ENCODE measurements at places on chromosomes 3 and 15. TPM values are rescaled to one million over a fixed set of nuclear protein-coding genes. Genes with fewer than 3 reads are reported as not detected.
A peak's percentile ranks its signal among the peaks of the same experiment; 100 is the strongest.

DNA sequence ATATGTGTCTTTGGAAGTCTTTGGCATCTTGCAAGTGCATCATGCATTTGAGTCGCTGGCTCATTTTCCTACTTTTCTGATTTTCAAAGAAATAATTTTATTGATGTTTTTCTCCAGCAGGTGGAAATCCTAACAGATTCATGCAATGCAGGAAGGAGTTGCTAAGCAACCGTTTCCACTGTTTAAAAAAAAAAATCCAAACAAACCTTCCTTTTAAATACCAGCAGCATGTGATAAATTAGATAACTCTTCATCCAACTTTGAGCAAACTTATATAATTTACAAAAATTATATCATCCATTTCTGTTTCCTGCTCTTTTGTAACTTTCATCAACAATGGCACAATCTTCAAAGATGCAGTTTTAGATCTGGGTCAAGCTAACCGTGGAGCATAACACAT, 364.1 kb downstream of the MFSD1 start:
- no peak for ATAC-seq

DNA sequence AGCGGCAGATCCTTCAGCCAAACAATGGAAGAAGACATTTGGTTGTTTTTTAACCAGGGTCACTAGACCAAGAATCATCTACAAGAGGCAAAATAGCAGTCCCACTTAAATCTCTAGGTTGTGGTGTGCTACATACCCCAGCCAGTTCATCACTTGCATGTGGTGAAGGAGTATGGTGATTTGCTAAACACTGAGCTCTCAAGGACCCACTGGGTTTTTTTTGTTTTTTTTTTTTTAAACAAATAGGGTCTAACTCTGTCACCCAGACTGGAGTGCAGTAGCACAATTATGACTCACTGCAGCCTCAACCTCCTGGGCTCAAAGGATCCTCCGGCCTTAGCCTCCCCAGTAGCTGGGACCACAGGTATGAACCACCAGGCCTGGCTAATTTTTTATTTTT, 508.0 kb downstream of the FOXP1 start:
- ATAC-seq: no peak

Gene SH2D7
- total RNA-seq: not detected

- no peak for ATAC-seq
Measured at GRCh38 chr15:101137312-101137940, 114.4 kb downstream of the CHSY1 start.

GRCh38 chr3:139239550-139239949, 104.3 kb upstream of the MRPS22 start:
- no peak for ATAC-seq

- ATAC-seq: peak; percentile 34
Measured at GRCh38 chr3:45628746-45629145, 34.2 kb downstream of the LIMD1 start.

DNA sequence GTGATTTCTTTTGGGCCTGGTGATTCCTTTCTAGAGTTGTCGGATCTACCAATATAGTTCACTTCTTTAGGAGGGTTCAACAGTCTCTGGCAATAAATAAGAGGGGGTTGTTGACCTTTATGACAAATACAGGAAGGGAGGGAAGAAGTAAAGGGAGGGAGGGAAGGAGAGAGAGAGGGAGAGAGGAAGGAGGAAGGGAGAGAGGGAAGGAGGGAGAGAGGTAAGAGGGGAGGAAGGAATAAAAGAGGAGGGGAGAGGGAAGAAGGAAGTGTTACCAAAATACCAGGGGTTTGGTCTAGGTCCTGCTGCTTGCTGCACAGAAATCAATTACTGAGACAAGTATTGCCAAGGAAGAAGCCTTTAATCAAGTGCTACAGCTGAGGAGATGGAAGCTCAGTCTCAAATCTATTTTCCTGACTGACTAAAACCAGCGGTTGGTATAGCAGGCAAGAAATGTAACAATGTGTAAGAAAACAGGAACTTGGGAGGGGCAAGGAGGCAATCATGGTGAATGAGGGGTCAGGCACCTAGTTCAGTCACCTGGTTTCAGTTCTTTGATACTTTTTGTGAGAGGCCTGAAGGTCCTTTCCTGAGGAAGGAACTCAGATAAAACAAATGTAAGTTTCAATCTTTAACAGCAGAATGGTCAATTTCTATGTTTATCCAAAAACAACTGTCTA, 14.1 kb upstream of the TMEM40 start:
- ATAC-seq: no peak

GRCh38 chr3:23153436-23153835, 49.7 kb upstream of the UBE2E2 start:
- no peak for ATAC-seq

DNA sequence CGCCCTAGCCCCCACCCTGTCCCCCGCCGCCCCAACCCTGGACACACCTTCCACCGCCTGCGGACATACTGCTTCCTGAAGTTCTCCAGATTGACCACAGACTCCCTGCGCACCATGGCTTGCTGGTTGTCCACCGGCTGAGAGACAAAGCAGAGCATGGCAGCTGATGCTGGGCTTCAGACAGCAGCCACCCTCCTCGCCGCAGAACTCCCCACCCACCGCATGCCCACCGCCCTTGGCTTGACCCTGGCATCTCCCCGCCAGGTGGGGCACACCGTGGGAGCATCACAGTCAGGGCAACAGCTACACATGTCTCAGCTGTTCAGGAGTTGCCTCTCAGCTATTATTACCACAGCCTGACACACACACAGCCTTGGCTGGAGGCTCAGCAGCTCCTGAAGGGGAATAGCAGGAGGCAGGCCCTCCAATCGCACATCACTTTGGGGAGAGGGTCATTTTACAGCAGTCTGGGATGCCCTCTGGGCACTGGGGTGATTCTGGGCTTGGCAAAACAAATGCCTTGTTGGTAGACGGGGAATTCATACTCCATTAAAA, 78.4 kb upstream of the HERC1 start:
- no peak for ATAC-seq

GRCh38 chr3:55704521-55704920, 217.4 kb upstream of the WNT5A start:
- ATAC-seq: no peak

GRCh38 chr15:63067976-63068743, 25.6 kb downstream of the TPM1 start:
- ATAC-seq: no peak

Gene PRKCD
- 10.1 TPM for total RNA-seq

DNA sequence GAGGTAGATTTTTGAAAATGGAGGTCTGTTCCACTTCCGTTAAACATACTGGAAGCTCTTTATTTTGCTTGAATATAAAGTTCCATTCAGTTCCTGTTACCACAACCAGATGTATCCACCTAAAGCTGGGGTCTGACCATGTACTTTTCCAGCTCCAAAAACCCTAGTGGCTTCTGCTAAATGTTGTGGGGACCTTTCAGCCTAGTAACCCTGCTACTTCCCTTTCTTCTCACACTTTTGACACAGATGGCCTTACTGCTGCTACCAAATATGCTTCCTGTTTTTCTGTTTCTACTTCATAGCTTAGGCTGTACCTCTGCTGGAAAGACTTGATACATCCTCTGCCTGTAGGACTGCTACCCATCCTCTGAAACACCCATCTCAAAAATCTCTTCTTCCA, 87.8 kb downstream of the COL6A6 start:
- ATAC-seq: no peak

Gene ABHD17C
- total RNA-seq: 1.4 TPM

DNA sequence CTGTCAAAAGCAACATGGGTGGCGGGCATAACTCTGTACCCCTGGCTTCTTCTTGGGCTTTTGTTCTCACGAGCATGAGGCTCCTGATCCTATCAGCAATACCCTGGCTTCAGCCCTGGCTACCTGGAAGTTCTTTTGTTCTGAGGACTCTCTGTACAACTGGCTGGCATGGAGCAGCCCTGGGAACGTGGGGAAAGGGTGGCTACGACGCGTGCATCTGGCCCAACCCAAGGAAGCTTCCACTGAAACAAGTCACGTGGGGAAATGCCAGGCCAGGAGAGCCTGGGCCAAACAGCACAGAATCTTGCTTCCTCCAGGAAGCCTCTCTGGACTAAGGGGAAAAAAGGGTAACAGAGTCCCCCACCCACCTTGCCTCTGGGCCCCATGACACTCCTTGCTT, 22.7 kb upstream of the ATP2B2 start:
- no peak for ATAC-seq

DNA sequence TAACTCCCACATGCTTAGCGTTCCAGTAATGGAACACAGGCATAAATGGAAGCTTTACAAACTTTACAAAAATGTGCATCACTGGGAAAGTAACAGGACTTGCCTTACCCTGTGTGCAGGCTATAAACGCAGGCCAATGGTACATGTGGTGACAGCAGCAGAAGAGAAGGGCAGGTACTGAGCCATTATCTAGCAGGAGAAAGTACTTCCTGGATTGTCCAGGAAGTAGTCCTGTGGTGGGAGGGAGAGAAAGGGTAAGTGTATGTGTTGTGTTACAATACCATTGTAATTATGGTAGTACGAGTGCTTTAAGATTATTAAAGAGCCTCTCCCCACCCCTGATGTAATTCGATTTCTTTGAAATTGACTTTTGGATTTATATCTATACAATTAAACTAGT, 5.3 kb downstream of the ATP1B3 start:
- no peak for ATAC-seq

DNA sequence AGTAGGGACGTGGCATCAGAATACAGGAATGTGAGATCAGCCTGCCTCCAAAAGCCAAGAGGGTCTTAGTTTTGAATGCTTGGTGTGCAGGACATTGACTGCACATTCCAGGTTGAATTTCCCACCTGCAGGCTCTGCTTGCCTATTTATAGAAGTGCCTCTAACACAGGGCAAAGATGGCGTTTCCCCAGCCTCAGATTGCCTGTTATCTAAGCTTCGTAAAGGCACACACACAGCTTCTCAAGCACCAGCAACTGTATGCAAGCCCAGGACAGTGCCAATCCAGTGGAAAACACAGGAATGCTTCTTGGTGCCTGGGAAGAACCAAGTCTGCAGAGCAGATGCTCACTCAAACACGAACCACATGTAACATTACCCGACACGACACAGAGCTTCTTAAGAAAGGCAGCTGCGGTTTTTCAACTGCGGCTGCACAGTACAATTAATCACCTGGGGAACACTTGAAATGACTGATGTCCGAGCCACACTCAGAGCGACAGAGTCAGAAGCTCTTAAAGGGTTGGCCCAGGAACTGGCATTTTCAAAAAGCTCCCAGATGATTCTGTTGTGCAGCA, 90.0 kb upstream of the ANKRD34C start:
- ATAC-seq: no peak

Gene ST8SIA2
- total RNA-seq: not detected

Gene ADCY5
- 222 TPM for total RNA-seq

DNA sequence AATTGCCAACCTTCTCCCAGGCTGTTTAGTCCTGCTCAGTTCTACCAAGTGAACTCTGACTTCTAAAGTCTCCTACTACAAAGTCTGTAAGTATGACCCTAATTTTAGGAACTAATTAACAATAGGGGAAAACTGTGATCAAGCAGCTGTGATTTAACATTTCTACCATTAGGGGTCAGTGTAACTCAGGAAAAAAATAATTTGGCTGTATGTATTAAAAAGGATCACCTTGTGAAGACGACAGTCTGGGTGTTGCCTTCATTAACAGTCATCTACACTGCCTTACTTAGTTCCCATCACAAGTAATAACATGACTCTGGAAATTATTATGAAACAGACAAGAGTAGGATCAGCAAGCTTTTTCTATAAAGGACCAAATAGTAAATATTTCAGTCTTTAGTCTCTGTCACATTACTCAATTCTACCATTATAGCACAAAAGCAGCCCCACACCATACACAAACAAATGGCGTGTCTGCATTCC, 4.2 kb upstream of the NPHP3 start:
- no peak for ATAC-seq

Gene ITIH3
- total RNA-seq: 0.89 TPM

DNA sequence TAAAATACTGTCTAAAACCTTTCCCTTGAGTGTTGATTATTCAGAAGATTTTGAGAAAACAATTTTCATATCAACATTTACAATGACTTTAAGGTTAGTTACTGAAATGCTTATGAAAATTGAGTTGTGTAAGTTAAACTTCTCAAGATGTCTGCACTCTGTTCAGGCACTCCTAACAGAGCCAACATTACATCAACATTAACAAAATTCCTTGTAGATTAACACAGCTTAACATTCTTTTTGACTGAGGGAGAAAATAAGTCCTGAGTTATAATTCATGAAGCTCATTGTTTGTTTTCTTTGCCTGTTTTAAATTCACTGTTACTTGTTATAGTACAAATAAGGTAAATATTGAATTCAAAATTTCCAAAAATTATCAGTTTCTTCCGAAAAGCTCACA, 9.0 kb downstream of the ACKR4 start:
- no peak for ATAC-seq

DNA sequence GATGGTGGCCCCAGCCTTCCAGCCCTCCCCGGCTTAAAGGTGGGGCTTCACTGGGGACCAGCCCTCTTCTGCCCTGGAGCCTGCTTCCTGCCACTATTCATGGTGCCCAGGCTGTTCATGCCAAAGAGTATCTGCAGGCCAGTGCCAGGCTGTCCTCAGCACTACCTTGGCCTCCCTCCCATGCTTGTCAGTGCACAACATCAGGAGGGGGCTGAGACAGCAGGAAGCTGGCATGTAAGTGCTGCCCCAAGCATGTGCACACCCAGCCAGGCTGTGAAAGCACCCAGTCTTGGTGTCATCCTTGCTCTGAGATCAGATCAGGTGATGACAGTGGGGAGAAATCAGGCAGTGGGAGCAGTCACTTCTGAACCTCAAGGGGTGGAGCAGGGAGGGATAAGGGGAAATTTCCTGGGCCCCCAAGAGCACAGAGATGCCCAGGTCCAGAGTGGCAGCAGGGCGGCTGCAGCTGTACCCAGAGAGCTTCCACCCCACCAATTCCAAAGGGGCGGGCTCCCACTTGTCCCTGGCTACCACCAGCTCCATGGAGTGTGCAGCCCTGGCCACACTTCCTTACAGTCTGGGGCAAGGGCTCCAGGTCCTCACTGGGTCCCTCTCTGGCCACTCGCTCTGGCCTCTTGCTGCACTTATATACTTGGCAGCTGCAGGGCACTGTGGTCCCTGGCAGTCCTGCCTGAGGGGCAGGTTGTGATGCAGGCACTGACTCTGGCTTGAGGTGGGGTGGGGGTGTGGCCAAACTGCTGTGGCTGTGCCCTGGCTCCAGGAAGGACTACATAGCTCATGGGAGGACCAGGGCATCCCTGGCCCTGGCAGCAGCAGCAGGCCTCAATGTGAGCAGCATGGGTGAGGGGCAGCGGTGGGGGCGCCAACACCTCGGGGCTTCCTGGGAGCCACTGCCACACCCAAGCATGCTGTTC, 91.4 kb upstream of the TNFSF10 start:
- no peak for ATAC-seq

Gene GOLGA6L4
- 0.94 TPM for total RNA-seq

- ATAC-seq: no peak
Measured at GRCh38 chr3:126036056-126036549, 47.8 kb downstream of the SLC41A3 start.

DNA sequence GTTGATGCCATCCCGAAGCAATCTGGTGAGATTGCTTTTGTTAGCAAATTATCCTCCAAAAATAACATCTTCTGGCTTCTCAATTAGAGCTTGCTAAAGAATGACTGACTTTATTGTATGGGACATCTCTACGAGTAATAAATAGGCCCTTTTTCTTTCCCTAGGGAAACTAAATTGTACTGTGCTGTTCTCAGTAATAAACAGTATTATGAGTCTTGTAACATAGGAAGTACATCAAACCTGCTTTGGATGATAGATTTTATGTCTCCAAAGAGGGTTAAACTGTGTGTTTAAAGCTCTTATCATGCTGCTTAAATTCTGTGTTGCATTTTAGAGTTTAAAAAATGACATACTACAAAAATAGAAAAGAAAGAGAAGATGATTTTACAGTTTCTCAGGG, 153.4 kb upstream of the THRB start:
- no peak for ATAC-seq

Gene C2CD4A
- total RNA-seq: not detected

- ATAC-seq: no peak
Measured at GRCh38 chr15:23628612-23629233, 18.9 kb downstream of the MAGEL2 start.
